LHCN-M2 (cell line): ENCODE measurements at places on chromosomes 13 and 19.
A peak's percentile ranks its signal among the peaks of the same experiment; 100 is the strongest.

DNA sequence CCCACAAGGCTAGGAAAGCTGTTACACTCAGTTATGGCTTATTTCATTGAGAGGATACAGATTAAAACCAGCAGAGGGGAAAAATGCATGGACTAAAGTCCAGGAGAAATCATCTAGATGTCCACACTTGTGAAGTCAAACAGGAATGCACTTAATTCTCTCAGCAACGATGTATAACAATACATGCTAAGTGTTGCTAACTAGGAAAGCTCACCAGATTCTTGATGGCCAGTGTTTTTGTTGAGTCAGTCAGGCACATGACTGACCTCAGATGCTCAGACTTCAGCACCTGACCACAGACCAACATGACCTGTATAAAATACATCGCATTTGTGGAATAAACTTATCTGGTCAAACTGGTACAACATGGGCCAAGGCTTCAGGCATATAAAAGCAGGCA, 470.2 kb upstream of the PRR20A start:
- DNase-seq = no peak

GRCh38 chr13:111225810-111226546, 94.5 kb upstream of the TEX29 start:
- no peak for DNase-seq

DNA sequence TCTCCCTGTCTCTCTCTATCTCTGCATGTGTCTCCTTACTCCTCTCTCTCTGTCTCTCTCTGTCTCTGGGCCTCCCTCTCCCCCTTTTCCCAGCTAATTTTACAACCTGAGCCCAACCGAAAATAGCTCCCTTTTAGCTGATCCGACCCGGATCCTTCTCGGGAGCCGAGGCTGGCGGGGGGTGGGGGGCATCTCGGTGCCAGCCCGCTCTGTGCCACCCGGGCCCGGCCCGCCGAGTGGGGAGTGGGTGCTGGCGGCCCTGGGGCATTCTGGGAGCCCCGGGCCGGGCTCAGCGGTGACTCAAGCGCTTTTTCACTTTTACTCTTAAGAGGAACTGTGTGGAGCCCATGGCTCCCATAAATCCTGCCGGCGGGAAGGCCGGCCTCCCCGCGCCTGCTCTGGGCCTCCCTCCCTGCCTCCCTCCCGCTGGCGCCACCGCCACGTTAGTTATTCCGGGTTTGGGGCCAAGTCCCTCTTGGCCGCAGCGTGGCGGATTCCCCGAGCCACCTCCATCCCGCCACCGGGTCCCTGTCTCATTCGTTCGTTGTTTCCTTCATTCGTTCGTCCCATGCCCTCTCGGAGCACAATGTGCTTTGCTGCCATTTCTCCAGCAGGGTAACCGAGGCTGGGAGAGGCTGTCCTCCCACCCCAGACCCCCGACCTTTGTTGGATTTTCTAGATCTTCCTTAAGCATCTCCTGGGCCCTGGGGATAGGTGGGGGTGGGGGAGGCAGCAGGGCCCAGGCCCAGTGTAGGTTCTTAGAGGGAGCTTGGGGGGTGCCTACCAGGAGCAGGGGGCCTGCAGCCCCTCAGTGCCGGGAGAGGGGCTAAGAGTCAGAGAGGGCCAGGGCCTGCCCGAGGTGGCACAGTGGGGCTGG, 3.2 kb downstream of the NFIC start:
- peak; percentile 68 for DNase-seq

GRCh38 chr13:20125129-20125782, 35.6 kb downstream of the GJA3 start:
- peak; percentile 75 for DNase-seq
